ENCODE measurements at places on chromosomes 4 and X.

DNA sequence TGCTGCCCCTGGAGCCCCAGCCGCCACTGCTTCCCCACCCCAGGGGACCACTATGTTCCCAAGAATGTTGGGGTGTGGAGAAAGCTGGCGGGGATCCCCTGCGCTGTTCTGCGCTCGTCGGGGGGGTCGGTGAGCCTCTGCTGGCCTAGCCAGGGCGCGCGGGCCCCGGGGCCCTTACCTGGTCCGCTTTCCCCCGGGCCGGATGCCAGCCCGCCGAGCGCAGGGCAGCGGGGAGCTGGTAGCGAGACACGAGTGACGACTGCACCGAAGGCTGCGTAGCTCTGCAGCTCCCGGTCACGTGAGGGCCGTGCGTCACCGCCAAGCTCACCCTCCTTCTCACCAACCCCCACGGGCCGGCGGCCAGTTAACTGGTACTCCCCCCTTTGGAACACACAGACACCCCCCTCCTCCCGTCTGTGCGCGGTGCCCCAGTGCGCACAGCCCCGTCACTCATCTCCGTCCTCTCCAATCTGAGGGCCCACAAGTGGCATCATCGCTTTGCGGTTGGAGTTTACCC lies at the start of gene BEX1:
Gene BEX1 (minus strand): TSS at position 254 of the 517 bp plus-strand sequence. CDS start 897 bp downstream, outside the sequence.
- DNase-seq = no peak

DNA sequence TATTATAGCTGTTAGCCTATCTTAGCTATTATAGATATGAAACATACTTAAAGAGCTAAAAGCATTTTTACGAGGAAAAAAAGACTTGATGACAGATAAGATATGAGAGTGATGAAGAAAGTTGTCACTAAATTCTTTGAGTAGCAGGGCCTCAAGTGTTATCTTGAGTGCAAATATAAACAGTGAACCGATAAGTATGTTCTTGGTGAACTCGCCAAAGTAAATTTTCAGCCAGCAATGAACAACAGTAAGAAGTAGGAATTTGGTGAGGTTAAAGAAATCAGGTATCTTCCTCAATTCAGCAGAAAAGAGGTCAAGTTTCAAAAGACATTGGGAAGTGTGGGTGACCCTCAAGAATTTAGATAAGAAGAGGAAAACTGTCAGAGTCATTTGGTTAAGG lies 471.8 kb upstream of the FTHL17 start:
- DNase-seq = no peak

- no peak for DNase-seq
Observed at GRCh38 chr4:56051029-56051709, 102.4 kb downstream of the CEP135 start.

- DNase-seq = no peak
Observed at GRCh38 chrX:67613366-67613765, 69.5 kb downstream of the AR start.

DNA sequence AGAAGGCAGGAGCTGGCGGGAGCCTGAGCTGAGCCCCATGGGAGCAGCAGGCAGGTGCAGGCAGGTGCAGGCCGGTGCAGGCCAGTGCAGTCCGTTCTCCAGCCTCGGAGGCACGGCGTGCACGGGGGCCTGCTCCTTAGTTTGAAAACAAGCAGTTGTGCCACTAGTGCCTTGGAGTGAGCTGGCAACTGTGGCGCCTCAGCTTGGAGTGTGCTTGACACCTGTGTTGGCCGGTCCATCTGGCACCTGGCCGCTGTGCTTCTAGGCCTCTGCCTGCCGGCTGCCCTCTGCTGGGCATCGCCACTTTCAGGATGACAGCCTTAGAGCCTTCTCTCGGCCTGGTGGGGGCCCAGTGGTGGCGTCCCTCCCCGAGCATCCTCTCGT lies 47.9 kb downstream of the RGS12 start:
- no peak for DNase-seq

GRCh38 chrX:64427787-64428186 lies 32.5 kb upstream of the MTMR8 start:
- no peak for DNase-seq

GRCh38 chrX:150693725-150694574 lies 754 bp downstream of the MTMR1 start:
- peak; percentile 84 for DNase-seq

GRCh38 chrX:141175786-141176185 lies 1.1 kb downstream of the LDOC1 start:
- no peak for DNase-seq

- no peak for DNase-seq
Observed at GRCh38 chr4:119008761-119009160, 120.1 kb downstream of the SYNPO2 start.

- no peak for DNase-seq
Observed at GRCh38 chrX:22527302-22527701, 254.6 kb downstream of the CBLL2 start.

- no peak for DNase-seq
Observed at GRCh38 chr4:2305766-2306501, 44.0 kb upstream of the MXD4 start.

- DNase-seq = no peak
Observed at GRCh38 chr4:96598465-96598864, 758.6 kb downstream of the PDHA2 start.

- peak; percentile 0 for DNase-seq
Observed at GRCh38 chrX:129239371-129239770, 283.9 kb downstream of the SMARCA1 start.

DNA sequence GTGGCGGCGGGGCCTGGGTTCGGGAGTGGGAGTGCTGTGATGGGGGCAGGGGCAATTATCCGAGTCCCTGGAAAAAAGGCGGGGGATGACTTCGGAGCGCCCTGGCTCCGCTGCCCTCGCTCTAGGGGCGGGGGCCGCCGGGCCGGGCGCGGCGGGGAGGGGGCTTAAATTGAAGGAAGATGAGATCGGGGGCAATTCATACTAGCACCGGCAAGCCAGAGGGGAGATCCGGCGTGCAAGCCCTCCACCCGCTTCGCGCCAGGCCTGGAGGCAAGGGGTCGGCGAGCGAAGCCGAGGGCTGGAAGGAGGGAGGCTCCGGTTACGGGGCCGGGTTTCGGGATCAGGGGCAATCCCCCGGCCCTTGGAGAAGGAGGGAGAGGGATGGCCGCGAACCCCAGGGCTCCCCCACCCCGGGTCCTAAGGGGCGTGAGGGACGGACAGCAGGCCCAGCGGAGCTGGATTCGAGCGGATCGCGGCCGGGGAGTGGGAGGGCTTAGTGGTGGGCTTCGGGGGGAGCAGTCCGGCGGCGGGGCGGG lies 1.2 kb downstream of the BCORL1 start:
- no peak for DNase-seq

DNA sequence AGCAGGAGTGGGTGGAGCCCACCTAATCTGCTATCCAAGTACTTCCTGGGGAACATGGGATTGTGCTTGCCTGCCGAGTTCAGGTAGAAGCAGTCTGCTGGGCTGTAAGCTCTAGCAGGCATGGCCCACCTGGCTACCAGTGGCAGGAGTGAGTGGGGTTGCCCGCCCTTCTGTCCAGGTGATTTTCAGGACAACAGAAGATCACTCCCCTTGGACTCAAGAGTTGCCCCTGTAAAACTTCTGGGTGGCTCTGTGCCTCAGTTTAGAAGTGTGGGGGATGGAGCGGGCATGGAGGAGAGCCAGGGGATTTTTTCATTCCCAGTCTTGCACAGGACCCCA lies 43.5 kb downstream of the NDST3 start:
- DNase-seq = no peak

GRCh38 chr4:166314902-166315301 lies 441.9 kb downstream of the TLL1 start:
- no peak for DNase-seq

GRCh38 chrX:66635360-66635759 lies 3.5 kb downstream of the EDA2R start:
- DNase-seq = peak; percentile 74

DNA sequence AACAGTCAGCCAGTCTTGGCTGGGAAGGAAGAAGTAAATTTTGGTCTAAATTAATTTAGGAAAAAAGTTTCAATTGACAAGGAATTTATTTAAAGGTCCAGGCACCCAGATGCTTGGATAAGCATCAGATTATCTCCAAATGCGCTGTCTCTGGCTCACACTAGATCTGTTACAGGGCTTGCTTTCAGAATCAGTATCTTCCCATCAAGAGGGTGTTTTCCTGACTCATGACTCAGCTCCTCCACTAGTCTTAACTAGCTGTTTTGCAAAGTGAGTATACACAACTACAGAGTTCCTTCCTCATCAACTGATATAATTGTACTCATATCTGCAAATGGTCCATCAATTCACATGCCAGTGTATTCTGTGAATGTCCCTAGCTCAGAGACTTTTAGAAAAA lies 482.1 kb upstream of the CPEB2 start:
- DNase-seq = no peak

GRCh38 chr4:153955327-153955726 lies 166.4 kb upstream of the SFRP2 start:
- no peak for DNase-seq

GRCh38 chrX:19331831-19332230 lies 11.9 kb upstream of the PDHA1 start:
- DNase-seq = no peak

DNA sequence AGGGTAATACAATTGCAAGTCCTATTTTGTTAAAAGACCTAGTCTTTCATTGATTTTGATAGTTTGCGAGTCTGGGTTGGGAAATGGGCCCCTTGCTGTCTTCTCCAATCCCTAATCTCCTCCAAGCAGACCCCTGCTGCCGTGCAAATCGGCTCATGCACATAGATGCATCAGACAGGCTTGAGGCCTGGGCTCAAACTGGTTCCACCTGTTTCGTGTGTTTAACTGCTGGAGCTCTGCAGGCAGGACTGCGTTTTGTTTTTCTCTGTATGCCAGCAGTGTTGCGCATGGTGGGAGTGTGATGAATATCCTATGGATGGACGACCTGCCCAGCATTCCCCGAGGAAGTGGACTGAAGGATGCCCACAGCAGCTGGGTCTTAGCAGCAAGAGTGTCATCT lies 133.9 kb downstream of the PDGFRA start:
- DNase-seq = no peak

- DNase-seq = no peak
Observed at GRCh38 chr4:71405791-71406190, 67.0 kb downstream of the SLC4A4 start.

- DNase-seq = peak; percentile 43
Observed at GRCh38 chr4:39664828-39665731, 26.4 kb upstream of the SMIM14 start.

DNA sequence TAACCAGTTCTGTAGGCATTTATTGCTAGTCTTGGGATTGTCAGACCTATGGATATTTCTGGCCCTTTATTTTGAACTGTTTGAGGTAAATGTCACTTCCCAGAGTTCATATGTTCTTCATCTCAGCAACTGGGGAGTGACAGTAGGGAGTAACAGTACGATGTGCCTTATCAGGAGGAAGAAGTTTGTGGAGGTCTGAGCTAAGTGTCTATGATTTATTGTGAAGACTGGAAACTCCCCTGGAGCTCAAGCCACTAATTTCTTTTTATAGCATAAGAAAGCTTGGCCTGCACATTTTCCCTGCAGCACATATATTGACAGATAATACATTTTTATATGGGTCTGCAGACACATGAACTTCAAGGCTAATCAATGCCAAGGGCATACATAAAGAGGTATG lies 383.8 kb downstream of the GRXCR1 start:
- no peak for DNase-seq

DNA sequence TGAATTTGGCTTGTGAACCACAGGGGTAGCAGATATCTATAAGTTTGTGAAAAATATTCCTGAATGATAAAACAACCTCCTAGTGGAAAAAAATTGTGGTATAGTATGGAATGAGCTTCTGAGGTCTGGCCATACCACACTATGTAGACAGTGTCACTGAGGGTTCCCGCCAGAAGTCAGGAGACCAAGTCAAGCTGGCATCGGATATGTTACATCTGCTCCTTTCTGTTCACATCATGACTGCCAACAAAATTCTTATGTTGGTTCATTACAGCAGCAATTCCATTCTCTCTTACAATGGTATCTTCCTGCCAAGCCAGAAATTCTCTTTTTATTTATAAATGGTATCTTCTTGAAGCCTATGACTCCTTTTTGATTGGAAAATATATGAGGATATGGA lies 273.0 kb downstream of the PPP3CA start:
- no peak for DNase-seq

GRCh38 chr4:40471923-40472322 lies 136.8 kb downstream of the CHRNA9 start:
- peak; percentile 48 for DNase-seq

- no peak for DNase-seq
Observed at GRCh38 chr4:185317880-185318279, 77.8 kb downstream of the LRP2BP start.

DNA sequence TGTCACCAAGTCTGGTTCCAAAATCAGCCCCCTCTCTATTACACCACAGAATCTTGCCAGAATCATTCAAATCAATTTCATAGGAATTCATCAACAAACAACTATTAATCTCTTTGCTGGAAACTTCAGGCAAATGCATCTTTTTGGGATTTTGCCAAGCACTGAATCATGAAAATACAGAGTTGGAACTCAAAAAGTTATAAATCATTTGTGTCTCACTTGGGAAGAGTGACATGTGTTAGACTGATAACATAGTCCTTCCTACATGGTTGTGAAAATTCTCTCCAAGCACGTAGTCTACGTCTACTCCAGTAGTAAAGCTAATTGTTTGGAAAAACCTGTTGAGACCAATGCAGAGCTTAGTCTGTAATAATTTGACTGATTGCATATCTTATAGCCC lies 19.0 kb downstream of the CXCL8 start:
- DNase-seq = no peak

DNA sequence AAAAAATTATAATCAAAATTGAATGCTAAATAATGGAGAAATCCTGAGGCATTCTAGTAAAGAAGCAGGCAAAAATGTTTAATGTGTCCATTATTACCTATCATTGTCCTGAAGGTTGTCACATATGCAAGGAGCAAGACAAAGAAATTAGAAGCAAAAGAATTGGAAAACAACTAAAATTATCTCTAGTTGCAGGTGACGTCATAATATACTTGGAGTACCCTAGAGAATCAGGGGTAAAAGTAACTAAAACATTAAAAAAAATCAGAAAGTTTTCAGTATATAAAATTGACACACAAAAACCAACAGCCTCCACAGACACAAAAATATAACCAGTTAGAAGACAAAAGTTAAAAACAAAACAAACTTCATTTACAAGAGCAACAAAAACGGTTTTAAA lies 21.4 kb downstream of the MAGEA1 start:
- no peak for DNase-seq

DNA sequence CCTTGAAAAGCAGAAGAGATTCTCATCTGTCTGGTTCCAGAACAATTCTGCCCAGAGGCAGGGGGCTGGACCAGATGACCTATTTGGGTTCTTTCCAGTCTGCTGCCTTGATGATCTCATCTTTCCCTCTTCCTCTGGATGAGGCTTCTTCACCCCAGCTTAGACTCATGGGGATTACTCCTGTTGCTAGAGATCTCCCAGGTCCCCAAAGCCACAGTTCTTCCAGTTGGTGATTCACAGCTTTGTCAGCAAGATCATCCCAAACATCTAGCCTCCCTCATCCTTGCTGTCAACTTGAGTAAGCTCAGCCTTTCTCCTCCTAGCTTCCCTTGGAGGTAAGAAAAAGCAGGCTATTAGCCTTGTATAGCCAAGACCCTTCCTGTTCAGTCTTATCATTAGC lies 64.2 kb upstream of the PJA1 start:
- DNase-seq = peak; percentile 82

GRCh38 chr4:121705521-121705920 lies 8.7 kb upstream of the ANXA5 start:
- DNase-seq = no peak
